NCI-H510A treated with DMSO at 0.1 percent for 48 hours (cell line): ENCODE measurements at places on chromosomes 5 and 9.
A peak's percentile ranks its signal among the peaks of the same experiment; 100 is the strongest.

- no peak for DNase-seq
Observed at GRCh38 chr9:28502189-28502588, 928.9 kb upstream of the C9orf72 start.

- DNase-seq: no peak
Observed at GRCh38 chr5:110251366-110251765, 475.1 kb downstream of the TMEM232 start.

DNA sequence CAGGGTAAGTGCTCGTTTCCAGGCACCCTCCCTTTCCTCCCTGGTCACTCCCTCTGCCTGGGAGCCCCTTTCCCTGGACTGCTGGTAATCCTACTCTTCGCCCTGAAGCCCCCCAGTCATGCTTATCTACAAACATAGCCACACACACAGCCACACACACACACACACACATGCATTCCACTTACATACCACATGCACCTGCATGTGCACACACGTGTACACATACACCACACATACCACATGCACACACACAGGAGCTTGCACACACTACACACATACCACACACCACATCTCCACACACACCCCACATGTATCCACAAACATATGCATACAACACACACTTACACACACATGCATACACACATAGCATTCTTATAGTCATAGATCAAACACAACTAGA is 358.5 kb downstream of the GADD45G start:
- DNase-seq: no peak

DNA sequence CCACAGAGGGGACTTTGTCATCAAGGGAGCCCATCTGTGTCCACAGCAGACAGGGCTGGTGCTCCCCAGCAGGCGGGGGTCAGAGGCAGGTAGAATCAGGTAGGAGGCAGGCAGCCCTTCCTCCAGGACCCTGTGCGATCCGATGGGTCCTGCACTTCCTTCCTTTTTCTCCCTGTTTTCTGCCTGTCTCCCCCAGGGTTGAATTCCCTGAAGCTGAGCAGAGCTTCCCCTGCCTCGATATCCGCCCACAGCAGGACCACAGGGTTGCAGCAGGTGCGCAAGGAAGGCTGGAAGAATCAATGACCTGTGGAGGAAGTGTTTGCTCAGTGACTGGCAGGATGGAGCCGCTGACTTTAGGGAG is 69.2 kb downstream of the MRPL36 start:
- no peak for DNase-seq

GRCh38 chr5:2989517-2989916 is 238.0 kb upstream of the IRX2 start:
- no peak for DNase-seq

GRCh38 chr5:179727106-179727505 is 5.5 kb upstream of the MAML1 start:
- no peak for DNase-seq

DNA sequence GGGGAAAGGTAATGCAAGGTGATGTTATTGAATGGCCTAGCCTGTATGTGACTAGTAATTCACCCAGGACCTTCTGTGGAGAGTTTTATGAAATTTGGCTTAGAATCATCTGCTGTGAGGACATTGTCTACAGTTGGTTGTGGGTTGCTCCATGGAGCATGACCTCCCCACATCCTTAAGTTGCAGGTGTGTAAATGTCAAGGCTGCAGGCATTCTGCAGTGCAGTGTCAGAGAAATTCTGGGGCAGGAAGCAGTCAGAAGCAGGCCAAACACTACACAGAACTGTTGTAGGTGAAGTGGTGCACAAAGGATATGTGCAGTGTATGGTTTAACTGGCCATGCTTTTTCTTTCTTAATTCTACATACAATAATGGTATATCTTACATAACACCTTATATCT is 588.3 kb downstream of the EBF1 start:
- no peak for DNase-seq

- DNase-seq: peak; percentile 2
Observed at GRCh38 chr5:146041180-146041789, 64.1 kb downstream of the PLAC8L1 start.

DNA sequence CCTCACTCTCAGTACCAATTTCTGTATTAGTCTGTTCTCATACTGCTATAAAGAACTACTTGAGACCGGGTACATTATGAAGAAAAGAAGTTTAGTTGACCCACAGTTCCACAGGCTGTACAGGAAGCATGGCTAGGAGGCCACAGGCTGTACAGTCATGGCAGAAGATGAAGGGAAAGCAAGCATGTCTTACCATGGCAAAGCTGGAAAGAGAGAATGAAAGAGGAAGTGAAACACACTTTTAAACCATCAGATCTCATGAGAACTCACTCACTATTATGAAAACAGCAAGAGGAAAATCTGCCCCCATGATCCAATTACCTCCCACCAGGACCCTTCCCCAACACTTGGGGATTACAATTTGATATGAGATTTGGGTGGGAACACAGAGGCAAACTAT is 698.8 kb downstream of the CDH9 start:
- DNase-seq: no peak

- DNase-seq: no peak
Observed at GRCh38 chr5:154318691-154319090, 127.1 kb upstream of the SAP30L start.

DNA sequence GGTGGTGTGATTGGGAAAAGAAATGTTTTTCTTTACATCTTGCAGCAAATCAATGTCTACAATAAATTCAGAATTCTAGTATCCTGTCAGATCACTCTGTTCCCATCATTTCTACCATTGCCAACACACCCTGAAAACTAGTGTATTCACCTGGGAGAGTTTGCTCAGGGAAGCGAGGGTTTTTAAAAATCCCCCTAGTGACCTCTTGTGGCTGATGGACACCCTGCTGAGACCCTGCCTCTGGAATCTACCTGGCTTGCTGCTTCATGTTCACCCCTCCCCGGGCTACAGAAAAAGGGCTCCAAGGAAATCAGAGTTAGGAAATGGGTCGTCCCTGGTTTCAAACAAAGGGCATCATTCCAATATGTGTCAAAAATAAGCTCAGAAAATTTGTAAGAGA is 21.4 kb upstream of the ALDOB start:
- DNase-seq: no peak

GRCh38 chr5:107871023-107871422 is 200.3 kb upstream of the EFNA5 start:
- DNase-seq: no peak

- DNase-seq: no peak
Observed at GRCh38 chr5:128426090-128426534, 111.9 kb downstream of the FBN2 start.

GRCh38 chr5:77022511-77023417 is 7.4 kb upstream of the AGGF1 start:
- DNase-seq: no peak

- DNase-seq: no peak
Observed at GRCh38 chr9:126986506-126986951, 71.9 kb downstream of the RALGPS1 start.

DNA sequence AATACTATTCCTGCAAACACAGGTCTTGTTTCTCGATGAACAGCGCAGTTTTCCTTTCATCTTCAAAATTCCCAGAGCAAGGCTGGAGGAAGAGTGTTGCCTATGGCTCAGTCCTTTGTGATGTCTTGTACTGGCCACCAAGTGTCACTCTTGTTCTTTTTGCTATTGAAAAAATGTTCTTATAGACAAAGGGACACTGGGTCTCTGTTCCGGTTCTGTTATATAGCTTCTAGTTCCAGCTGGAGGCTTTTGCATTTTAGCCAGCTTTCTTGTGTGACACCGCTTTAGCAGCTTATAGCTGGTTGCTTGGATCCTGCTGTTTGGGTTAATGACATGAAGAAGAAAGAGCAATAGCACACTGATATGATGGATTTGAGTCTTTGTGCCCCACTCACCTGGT is 343.7 kb upstream of the KCNN2 start:
- DNase-seq: no peak

- DNase-seq: no peak
Observed at GRCh38 chr9:18865542-18865941, 167.5 kb downstream of the SAXO1 start.

DNA sequence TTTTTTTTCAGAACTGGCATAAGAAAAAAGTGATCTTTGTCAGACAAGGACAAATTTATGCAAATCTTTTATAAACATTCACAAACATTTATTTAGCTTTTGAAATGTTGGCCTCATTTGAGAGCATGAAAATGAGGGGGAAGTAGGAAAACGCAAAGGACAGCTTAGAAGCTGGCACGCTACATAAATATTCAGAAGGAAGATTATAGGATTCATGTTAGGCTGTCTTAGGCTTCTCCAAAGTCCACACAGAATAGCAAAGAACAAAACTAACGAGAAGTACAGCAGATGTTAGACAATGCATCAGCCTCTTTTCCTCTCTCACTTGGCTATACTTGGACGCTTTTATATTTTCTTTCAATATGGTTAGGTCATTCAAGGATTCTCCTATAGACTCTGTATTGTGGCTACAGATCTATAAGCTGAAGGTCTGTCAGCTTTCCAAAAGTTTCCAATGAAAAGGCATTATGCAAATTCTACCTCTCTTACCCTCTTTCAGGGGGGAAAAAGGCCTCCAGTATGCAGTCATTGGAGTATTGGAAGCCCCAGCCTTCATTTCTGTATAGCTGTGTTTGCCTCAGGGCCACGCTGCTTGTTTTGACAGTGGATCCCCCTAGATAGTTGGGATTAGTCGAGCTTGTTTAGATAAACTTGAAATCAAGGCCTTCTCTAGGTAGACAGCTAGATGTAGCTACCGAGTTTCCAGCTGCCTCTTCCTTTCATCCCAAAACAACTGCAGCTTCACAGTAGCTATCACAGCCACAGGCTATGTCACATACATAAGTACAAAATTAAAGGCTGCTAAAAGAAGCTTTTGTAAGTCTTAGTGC is 153.0 kb downstream of the DENND1A start:
- no peak for DNase-seq

DNA sequence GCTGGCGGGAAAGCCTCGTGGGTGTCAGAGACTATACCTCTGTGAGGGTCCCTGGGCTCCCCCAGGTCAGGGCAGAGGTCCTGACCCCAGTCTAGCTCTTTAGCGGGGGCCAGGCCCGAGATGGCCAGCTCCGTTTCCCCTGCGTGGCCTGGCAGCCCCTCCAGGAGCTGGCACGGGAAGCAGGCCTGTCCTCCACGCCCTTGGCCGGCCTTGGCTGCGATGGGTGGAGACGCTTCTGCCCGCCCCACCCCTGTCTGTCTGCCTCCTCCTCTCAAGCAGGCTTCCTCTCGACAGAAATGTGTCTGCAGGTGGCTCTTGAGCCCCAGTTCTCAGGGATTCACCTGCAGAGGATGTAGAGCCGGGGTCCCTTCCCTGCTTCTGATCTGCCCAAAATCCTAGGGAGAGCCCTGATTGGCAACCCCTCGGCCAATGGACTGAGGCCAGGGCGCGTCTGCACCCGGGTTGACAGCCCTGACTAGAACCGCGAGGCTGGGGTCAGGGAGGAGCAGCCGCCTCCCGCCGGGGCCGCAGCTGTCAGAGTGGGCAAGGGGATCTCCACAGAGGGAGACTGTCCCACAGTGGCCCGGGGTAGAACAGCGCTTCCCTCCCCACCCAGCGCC is 2.6 kb upstream of the GRIN1 start:
- peak; percentile 21 for DNase-seq

- no peak for DNase-seq
Observed at GRCh38 chr5:159100782-159101646, 1.3 kb upstream of the EBF1 start.

DNA sequence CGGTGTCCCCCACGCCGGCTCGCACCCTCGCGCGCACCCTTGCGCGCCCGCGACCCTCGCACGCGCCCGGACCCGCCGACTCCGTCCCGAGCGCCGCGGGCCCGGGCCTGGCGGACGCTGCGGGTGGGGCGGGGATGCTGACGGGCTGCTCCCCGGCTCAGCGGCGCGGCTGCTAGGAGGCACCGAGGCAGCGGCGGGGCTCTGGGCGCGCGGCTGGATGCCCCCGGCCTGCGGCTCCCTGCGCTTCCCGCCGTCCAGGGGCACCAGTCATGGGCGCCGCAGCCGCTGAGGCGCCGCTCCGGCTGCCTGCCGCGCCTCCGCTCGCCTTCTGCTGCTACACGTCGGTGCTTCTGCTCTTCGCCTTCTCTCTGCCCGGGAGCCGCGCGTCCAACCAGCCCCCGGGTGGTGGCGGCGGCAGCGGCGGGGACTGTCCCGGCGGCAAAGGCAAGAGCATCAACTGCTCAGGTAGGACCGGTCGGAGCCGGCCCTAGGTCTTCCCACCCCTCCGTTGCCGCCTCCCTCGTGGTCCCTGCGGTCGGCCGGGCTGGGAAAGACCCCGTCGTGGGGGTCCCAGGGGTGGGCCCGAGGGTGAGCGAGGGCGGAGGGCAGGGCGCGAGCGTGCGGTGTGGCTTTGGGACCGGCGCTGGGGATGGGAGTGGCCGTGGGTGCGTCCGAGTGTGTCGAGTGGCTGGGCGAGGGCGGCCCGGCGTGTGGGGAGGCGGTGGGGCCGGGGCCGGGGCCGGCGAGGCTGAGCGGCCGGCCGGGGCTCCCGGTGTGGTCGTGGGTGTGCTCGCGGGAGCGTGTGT is 530 bp downstream of the TMEFF1 start:
- peak; percentile 19 for DNase-seq

GRCh38 chr5:59354274-59354673 is 539.3 kb downstream of the PDE4D start:
- no peak for DNase-seq

DNA sequence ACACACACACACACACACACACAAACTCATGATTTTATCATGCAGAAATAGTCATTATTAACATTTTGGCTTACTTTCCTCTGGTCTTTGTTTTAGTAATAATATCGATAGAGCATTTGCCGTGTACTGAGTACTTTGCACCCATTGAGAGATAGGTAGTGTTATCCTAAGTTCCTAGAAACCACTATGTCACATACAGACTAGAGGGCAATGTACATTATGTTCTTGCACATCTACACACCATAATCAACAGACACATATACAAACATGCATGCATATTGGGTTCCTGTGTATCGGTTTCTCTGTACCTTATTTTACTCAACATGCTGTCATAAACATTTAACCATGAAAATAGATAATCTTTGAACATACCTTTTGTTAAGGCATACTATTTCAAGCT is 45.7 kb downstream of the MAT2B start:
- DNase-seq: no peak

DNA sequence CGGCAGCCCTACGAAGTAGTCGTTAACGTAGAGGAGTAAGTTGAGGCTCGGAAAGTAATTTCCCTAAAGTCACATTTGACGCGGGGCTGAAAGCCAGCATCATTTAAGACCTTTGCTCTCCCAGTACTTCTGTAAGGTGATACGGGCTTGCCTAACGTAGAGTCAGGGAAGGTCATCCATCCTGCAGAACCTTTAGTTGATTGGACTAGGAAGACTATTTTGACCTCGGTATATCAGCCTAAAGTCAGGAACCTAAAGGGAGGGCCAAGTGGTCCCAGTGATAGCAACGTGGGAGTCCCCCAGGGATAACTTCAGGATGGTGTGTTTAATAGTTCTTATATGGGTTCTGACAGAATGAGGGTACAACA is 657 bp downstream of the NUP214 start:
- no peak for DNase-seq

- DNase-seq: no peak
Observed at GRCh38 chr9:113979343-113980127, 98.6 kb downstream of the AMBP start.

GRCh38 chr9:10443868-10444204 is 169.0 kb downstream of the PTPRD start:
- DNase-seq: no peak
